Activated CD4-positive, alpha-beta T cell treated with anti-CD3 and anti-CD28 coated beads, Interleukin-2, amount 10 ng/mL, durations not matched to agents 24 days and 14 days (primary cell): ENCODE measurements at places on chromosomes 2 and 18. TPM values are rescaled to one million over a fixed set of nuclear protein-coding genes. Genes with fewer than 3 reads are reported as not detected.

DNA sequence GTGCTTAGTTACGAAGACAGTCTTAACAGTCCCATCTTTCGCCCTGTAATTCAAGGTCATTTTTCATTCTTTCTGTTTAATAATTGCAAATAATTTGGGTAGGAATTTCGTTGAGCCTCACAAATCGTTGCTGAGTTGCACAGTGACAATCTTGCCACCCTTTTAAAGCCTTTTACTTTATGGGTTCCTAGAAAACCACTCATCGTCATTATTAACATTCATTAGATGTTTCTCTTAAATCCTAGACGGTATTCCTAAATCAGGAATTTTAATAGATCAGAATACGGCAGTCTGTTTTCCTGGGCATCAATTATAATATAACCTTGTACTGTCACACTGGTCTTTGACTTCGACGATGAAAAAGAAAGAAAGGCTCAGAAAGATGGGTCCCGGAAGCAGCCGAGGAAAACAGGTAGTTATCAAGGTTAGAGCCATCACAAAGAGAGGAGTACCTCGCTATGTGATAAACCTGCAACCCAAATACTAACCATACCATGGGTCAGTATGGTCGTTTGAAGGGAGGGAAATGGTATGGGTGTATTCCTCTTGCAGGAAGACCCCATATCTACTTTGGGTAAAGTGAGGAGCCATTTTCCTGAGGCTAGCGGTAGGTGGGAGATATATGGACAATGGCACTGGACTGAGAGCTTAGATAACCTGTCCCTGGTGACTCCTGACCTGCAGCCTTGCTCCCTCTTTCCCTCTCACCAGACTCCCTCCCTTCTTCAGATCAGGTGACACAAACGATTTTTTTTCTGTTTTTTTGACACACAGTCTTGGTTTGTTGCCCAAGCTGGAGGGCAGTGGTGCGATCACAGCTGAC, 981 bp upstream of the SF3B1 start:
- H3K4me1 ChIP-seq: peaks cover 36% of the 10 kb centered on the region
- H3K36me3 ChIP-seq: peaks cover 12% of the 10 kb centered on the region
- H3K27me3 ChIP-seq: peaks cover 2% of the 10 kb centered on the region
- H3K27ac ChIP-seq: peak overlapping the region; percentile 100

GRCh38 chr2:110863726-110864125, 131.4 kb downstream of the ACOXL start:
- H3K27me3 ChIP-seq: peaks cover 30% of the 10 kb centered on the region
- peak; percentile 54 for DNase-seq
- peaks cover 70% of the 10 kb centered on the region for H3K4me1 ChIP-seq
- peaks cover 5% of the 10 kb centered on the region for H3K36me3 ChIP-seq

SH2D6 gene
- 0.69 and 0.96 TPM in 2 replicates for total RNA-seq

CAPN14 gene
- total RNA-seq: 0.07 and 0.12 TPM in 2 replicates

ALLC gene
- total RNA-seq: not detected in 2 replicates

SLC1A4 gene
- 12.4 and 13.1 TPM in 2 replicates for total RNA-seq

ANO7 gene
- 2.8 and 3.5 TPM in 2 replicates for total RNA-seq
